HT-29 (cell line): ENCODE measurements at places on chromosomes 16 and 17. TPM values are rescaled to one million over a fixed set of nuclear protein-coding genes. Genes with fewer than 3 reads are reported as not detected.
A peak's percentile ranks its signal among the peaks of the same experiment; 100 is the strongest.

The CLEC19A gene
- not detected in 2 replicates for total RNA-seq

- no peak for DNase-seq
Measured at GRCh38 chr17:36609498-36609862, 8.1 kb downstream of the MRM1 start.

- DNase-seq: no peak
Measured at GRCh38 chr17:27546624-27547300, 84.2 kb upstream of the LGALS9 start.

The TMEM235 gene
- total RNA-seq: not detected in 2 replicates

- DNase-seq: peak; percentile 39
Measured at GRCh38 chr16:29926711-29927052, 656 bp upstream of the KCTD13 start.
